Gastroesophageal sphincter (tissue), 4 donors: ENCODE measurements at places on chromosomes 6 and 20. TPM values are rescaled to one million over a fixed set of nuclear protein-coding genes. Genes with fewer than 3 reads are reported as not detected.

Gene TMEM14A
- total RNA-seq: 28.6 TPM

Gene CASS4
- 2.0 TPM for total RNA-seq

Gene ACTL10
- total RNA-seq: 2.7 TPM

Gene RNF39
- not detected for total RNA-seq

Gene SLC22A7
- total RNA-seq: not detected

Gene FAM135A
- 27.3 TPM for total RNA-seq

- ATAC-seq: no peak
Observed at GRCh38 chr6:13049666-13050254, 278.6 kb downstream of the TBC1D7 start.

- no peak for ATAC-seq
Observed at GRCh38 chr6:82954937-82955577, 110.6 kb downstream of the UBE3D start.

GRCh38 chr6:140061110-140062042 is 686.9 kb upstream of the CITED2 start:
- ATAC-seq: no peak

- ATAC-seq: no peak
Observed at GRCh38 chr6:130873746-130874145, 46.5 kb downstream of the SMLR1 start.

DNA sequence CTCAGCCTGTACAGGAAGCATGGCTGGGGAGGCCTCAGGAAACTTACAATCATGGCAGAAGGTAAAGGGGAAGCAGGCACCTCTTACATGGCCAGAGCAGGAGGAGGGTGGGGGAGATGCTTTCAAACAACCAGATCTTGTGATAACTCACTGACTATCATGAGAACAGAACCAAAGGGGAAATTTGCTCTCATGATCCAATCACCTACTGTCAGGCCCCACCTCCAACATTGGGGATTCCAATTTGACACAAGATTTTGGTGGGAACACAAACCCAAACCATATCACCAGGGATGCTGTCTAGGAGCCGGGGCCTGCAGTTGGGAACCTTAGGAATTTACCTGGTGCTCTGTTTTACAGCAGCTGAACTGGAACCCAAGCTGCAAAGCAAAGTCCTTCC is 191.1 kb upstream of the CITED2 start:
- ATAC-seq: no peak

DNA sequence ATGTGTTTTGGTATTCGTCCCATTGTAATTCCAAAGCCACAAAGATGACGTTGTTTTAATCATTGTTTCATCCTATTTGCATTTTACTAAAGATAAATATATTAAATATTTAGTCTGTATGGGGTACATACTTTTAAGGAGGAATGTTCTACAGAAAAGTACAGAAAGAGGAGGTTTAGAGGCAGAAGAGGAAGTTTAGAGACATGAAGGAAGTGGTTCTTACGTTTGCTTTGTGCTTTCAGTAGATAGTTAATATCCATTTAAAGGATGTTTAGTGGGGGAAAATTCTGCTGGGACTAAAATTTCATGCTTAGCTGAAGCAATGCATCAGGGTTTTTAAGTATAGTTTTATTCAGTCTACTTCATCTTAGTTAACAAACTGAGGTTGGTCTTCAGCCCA is 116.6 kb downstream of the CRYBG1 start:
- no peak for ATAC-seq

- ATAC-seq: no peak
Observed at GRCh38 chr6:93751969-93752368, 332.6 kb upstream of the EPHA7 start.

DNA sequence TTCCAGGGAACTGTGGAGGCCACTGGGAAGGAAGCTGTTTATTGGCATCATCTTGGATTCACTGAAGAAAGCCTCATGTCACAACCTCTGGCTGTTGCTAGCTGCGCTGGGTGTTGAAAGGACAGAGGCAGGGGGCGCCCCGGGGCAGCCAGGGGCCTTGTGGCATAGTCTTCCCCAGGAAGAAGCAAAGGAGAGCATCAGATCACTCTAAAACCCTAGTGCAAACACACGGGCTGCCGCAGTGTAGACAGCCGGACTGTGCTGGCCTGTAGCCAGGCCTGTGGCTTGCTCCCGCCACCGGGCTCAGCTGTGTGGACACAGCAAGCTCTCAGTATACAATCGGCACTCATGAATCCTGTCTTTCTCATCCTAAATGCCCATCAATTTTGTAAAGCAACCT is 23.8 kb upstream of the SMOC2 start:
- ATAC-seq: no peak

DNA sequence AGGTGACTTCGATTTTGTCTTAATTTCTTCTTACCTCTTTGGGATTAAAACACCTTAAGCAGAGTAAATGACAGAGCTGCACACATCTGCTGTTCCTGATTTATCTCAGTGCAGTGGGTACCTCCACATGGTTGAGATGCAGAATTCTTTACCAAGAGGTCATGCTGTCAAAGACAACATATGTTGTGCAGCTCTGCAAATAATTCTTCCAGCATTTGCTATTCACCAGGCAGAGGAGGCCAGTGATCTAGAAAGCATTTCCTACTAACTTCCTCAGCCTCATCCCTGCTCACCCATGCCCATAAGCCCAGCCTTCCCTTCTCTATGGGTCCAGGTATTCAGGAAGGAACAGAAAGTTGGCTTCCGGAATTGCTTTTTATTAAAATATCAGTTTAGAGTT is 109.3 kb downstream of the THBS2 start:
- ATAC-seq: no peak

DNA sequence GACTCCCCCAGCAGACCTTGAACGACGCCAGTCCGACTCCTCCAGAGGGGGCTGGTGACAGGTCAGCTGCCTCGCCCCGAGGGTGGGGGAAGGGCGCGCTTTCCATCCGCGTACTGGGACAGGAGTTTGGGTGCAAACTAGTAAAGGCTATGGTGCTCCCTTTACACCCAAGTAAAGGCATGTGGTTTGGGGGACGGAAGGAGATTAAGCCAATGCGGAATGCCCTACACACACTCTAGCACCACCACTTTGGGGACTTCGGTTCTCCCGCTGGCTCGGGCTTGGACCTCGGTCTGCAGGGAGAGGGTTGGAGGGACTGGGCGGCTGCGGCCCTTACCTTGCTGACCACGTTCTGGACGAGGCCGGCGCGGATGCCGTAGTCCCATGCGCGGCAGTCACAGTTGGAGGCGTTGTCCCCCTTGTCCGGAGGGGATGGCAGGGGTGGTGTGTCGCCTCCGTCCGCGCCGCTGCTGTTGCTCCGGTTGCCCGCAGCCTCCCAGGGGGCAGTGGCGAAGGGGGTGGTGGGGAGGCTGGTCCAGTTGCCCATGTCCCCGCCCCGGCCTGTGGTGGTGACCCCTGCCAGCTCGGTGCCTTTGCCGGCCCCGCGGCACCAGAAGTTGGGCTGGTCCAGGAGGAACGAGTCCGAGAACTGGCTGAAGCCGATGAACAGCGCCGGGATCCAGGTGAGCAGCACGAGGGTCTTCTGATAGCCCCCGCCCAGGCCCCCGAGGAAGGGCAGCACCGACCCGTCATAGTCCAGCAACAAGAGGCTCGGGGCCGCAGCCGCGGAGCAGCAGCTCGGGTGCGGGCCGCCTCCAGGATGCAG is 1.1 kb downstream of the SLC22A23 start:
- ATAC-seq: no peak

- no peak for ATAC-seq
Observed at GRCh38 chr20:3194617-3195280, 9.7 kb downstream of the DDRGK1 start.

DNA sequence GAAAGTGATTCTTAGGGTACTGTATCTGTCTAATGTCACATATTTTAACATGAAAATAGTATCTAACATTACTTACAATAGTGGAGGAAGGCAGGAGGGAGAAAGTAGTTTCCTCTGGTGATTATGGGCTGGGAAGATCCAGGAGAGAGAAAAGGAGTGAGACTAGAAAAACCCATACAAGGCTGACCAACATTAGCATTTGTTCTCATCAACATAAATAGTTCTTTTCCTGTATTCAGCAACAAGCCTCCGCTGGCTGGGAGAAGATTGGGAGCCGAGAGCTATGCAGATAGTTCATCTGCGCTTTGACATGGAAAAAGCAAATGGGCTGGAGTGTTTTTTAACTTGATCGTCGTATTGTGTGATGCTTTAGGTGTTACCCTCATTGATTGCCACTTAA is 239.4 kb downstream of the PHACTR1 start:
- no peak for ATAC-seq

DNA sequence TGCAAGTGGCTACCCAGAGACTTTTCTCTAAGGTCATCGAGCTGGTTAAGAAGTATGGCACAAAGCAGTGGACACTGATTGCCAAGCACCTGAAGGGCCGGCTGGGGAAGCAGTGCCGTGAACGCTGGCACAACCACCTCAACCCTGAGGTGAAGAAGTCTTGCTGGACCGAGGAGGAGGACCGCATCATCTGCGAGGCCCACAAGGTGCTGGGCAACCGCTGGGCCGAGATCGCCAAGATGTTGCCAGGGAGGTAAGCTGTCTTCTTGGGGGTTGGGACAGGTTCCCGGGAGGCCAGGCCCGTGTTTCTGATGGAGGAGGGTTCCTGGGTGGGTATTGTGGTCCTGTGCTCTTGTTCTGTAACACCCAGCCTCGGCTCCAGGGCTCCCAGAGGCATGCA is 19.9 kb downstream of the MYBL2 start:
- ATAC-seq: no peak
